ENCODE measurements at places on chromosomes 5 and 9. TPM values are rescaled to one million over a fixed set of nuclear protein-coding genes. Genes with fewer than 3 reads are reported as not detected.

The TEK gene
- total RNA-seq, result not detected

The MEIKIN gene
- not detected for total RNA-seq

The C5orf47 gene
- total RNA-seq, result not detected

The CDKN2B-AS1 gene
- 6.4 TPM for total RNA-seq

- no peak overlapping the region for H3K27ac ChIP-seq
- H3K36me3 ChIP-seq, result no peaks in the 10 kb centered on the region
- DNase-seq, result no peak
- no peak overlapping the region for H3K4me3 ChIP-seq
- H3K4me1 ChIP-seq, result no peaks in the 10 kb centered on the region
Measured at GRCh38 chr5:92990771-92991170, 590.2 kb downstream of the NR2F1-AS1 start.

Measured in activated CD8-positive, alpha-beta T cell treated with anti-CD3 and anti-CD28 coated beads, Interleukin-2, amount 10 ng/mL, durations not matched to agents 7 days and 5 days (primary cell).